ENCODE measurements at places on chromosomes 4 and X.

- H3K4me3 ChIP-seq: no peak overlapping the region
- no peak overlapping the region for H3K27ac ChIP-seq
- H3K4me1 ChIP-seq: no peaks in the 10 kb centered on the region
- peaks cover 2% of the 10 kb centered on the region for H3K36me3 ChIP-seq
Observed at GRCh38 chr4:3284734-3285557, 7.9 kb upstream of the RGS12 start.

DNA sequence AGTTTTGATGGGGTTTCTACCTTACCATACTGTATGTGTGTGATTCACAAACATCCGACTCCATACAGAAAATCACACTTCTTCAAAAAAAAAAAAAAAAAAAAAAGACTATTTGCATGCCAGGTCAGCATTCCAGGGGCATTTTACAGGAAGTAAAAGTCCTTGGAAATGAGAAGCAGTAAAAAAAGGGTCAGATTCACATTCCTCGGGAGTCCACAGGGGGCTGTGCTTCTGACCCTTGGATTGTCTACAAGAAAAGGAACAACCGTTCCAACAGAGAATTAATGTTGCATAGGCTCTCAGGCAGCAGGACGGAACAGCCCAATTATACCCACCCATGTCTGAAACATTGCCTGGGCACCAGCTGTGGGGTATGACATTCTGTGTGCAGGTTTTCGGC lies 290.3 kb downstream of the LDB2 start:
- H3K4me3 ChIP-seq: no peak overlapping the region
- no peak for DNase-seq
- H3K36me3 ChIP-seq: no peaks in the 10 kb centered on the region

GRCh38 chr4:87502580-87503238 lies 26.5 kb downstream of the SPARCL1 start:
- H3K27me3 ChIP-seq: no peaks in the 10 kb centered on the region
- DNase-seq: no peak
- no peaks in the 10 kb centered on the region for H3K36me3 ChIP-seq
- H3K27ac ChIP-seq: no peak overlapping the region
- H3K4me1 ChIP-seq: no peaks in the 10 kb centered on the region

DNA sequence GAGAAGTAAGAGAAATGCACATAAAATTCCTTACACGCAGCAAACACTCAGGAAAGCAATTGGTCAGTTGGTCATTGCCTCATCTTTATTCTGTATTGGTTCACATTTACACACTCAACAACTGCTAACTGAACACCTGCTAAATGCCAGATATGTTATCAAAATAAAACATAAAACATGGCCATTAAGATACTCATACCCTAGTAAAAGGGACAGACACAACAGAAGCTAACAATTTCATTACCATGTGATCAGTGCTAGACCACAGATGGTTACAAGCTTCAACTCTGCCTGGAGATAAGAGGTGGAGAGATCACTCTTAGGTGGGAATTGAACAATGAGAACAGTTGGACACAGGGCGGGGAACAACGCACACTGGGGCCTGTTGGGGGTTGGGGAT lies 26.2 kb downstream of the TEC start:
- H3K27me3 ChIP-seq: no peaks in the 10 kb centered on the region
- no peaks in the 10 kb centered on the region for H3K36me3 ChIP-seq
- no peak overlapping the region for H3K4me3 ChIP-seq
- peaks cover 3% of the 10 kb centered on the region for H3K4me1 ChIP-seq

DNA sequence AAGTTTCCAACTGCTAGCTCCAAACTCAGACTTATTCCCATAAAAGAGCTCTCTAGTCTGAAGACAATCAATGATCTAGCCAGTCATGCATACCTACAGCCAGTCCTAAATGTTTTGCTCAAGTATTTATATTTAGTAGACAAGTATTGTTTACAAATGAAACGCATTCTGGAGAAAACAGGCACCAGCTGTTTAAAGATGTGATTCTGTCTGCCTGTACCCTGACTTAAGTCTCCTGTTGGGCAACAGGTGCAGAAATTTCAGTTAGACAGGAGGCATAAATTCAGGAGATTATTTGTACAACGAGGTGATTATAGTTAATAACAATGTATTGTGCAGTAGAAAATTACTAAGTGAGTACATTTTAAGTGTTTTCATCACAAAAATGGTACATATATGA lies 28.9 kb downstream of the LNX1 start:
- no peaks in the 10 kb centered on the region for H3K4me1 ChIP-seq
- no peak overlapping the region for H3K27ac ChIP-seq
- H3K4me3 ChIP-seq: no peak overlapping the region
- no peaks in the 10 kb centered on the region for H3K27me3 ChIP-seq

GRCh38 chr4:39568805-39569204 lies 41.6 kb upstream of the UGDH start:
- no peaks in the 10 kb centered on the region for H3K27me3 ChIP-seq
- peaks cover 12% of the 10 kb centered on the region for H3K36me3 ChIP-seq
- peaks cover 13% of the 10 kb centered on the region for H3K4me1 ChIP-seq
- no peak overlapping the region for H3K4me3 ChIP-seq
- peak overlapping the region; percentile 70 for H3K27ac ChIP-seq

DNA sequence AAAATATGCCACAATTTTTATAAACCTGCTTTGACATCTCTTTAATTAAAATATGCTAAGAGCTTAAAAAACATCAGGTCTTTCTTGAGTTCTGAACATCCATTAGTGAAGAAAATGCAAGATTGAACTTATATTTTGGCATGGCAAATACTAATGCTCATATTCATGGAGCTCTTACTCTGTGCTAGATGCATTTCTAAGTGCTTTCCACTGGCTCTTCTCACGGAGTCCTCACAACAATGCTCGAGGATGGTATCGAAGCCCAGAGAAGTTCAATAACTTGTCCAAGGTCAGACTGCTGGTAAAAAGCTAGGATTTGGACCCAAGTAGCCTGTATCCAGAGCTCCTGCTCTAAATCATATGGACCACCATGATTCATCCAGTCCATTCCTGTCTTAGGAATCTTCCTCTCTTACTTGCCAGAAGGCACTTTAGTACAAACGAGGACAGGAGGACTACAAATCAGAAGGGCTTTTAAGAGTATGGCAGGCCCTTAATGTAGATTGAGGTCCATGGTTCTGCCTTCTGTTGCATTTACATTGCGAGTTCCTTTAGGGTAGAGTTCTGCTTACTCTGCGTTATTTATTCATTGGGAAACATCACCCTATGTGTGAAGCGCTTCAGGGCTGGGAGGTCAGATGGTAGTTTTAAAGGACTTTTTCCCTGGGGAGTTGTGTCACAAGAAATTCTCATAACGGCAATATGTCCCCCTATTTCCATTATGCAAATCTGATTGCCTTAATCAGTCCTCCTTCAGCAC lies 199.2 kb downstream of the RASL11B start:
- no peak for DNase-seq
- H3K27me3 ChIP-seq: no peaks in the 10 kb centered on the region
- no peak overlapping the region for H3K27ac ChIP-seq
- no peaks in the 10 kb centered on the region for H3K4me1 ChIP-seq

GRCh38 chr4:124526331-124526730 lies 186.2 kb downstream of the ANKRD50 start:
- H3K36me3 ChIP-seq: no peaks in the 10 kb centered on the region
- no peak overlapping the region for H3K4me3 ChIP-seq
- H3K27ac ChIP-seq: no peak overlapping the region
- DNase-seq: no peak

- no peaks in the 10 kb centered on the region for H3K27me3 ChIP-seq
- no peak overlapping the region for H3K27ac ChIP-seq
- no peaks in the 10 kb centered on the region for H3K4me1 ChIP-seq
- H3K36me3 ChIP-seq: no peaks in the 10 kb centered on the region
- no peak overlapping the region for H3K4me3 ChIP-seq
Observed at GRCh38 chrX:23513121-23513520, 154.2 kb upstream of the PRDX4 start.

- no peaks in the 10 kb centered on the region for H3K36me3 ChIP-seq
- H3K4me1 ChIP-seq: no peaks in the 10 kb centered on the region
- peak within 1 kb of the TSS; percentile 59 for H3K27ac ChIP-seq
- no peaks in the 10 kb centered on the region for H3K27me3 ChIP-seq
- DNase-seq: peak; percentile 51
Observed at GRCh38 chrX:69165087-69165651, at the start of gene PJA1. PJA1 (minus strand) TSS chrX:69165453; CDS start chrX:69163073, 2,380 bp downstream.

- H3K4me1 ChIP-seq: peaks cover 2% of the 10 kb centered on the region
- H3K36me3 ChIP-seq: no peaks in the 10 kb centered on the region
- DNase-seq: no peak
- H3K27ac ChIP-seq: no peak overlapping the region
Observed at GRCh38 chrX:136199365-136199764, 51.8 kb downstream of the MAP7D3 start.

DNA sequence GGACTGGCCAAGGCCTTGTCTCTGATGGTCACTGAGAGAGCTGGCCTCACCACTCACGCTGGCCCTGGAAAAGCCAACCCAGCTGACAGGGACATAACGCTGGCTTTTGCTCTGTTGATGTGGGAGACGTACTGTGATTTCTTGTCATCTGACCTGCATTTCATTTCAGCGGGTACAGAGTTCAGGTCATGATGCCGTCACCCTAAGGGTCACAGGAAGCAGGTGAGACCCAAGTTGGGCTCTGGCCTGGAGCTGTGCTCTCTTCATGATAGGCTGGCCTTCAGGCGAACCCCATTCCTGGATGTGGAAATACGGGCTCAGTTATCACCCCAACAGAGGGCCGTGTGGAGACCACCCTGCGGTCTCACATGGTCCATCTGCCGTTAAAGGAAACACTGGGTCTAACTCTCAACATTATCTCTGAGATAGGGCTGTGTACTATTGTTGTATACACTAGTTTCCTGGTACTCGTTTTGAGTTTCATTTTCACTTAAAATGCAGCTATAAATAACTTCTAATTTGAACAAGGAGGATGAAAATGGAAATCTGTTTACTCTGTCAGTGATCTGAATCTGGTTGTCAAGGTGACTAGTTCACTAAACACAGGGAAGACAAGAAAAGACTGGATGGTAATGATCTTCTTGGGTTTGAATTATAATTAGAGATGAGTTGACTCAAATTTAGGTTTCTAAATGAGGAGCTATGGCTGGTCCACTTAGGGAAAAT lies 89.1 kb downstream of the TBC1D9 start:
- H3K4me1 ChIP-seq: peaks cover 3% of the 10 kb centered on the region
- H3K36me3 ChIP-seq: peaks cover 1% of the 10 kb centered on the region
- DNase-seq: no peak
- peak overlapping the region; percentile 46 for H3K27ac ChIP-seq
- H3K4me3 ChIP-seq: no peak overlapping the region

DNA sequence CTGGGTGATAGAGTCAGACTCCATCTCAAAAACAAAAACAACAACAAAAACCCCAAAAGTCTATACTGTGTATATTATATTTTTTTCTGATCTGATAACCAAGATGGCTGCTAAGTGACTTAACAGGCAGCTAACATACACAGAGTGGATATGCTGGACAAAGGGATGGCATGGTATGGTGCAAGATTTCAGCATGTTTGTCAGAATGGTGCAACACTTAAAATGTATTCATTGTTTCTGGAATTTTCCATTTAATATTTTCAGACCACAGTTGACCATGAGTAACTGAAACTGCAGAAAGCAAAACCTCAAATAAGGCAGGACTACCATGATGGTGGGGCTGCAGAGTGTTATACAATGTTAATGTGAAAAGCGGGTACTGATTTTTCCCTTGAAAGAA lies 6.1 kb upstream of the BOD1L1 start:
- peaks cover 3% of the 10 kb centered on the region for H3K4me1 ChIP-seq
- H3K27ac ChIP-seq: no peak overlapping the region
- no peaks in the 10 kb centered on the region for H3K27me3 ChIP-seq

DNA sequence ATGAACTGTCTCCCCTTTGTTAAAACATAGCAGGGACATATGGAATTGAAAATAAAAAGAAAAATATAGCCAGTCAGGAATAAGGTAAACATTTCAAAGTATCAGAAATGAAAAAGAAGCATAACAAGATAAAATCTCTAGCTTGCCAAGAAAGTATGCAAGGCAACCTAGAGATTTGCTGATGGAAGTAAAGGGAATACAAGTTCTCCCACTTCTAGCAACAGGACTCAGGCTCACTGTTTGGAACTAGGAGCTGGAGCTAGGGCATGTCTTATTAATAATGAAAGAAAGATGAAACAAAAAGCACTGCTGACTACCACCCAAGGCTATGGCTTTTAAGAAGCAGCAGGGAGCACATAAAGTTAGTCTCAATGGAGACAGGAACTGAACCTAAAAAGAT lies 18.2 kb downstream of the ANKRD50 start:
- H3K36me3 ChIP-seq: no peaks in the 10 kb centered on the region
- no peaks in the 10 kb centered on the region for H3K4me1 ChIP-seq
- H3K27me3 ChIP-seq: no peaks in the 10 kb centered on the region
- no peak overlapping the region for H3K4me3 ChIP-seq
- no peak overlapping the region for H3K27ac ChIP-seq

DNA sequence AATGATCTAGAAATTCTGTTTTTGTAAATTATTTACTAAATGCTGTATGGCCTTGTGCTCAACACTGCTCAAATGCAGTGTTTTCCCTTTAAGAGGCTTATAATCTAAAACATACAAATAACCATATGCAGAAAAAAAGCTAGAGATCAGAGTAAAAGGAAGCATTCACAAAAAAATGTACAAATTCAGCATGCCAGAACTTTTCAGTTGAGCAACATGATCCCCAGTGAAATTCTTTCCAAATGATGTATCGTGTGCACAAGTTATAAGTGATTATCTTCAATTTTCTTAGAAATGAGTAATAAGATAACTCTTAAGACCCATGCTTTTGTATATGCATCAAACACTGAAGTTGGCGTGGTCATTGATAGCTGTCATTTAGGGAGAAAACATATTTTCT lies 5.0 kb downstream of the GPC3 start:
- no peak overlapping the region for H3K27ac ChIP-seq
- peaks cover 4% of the 10 kb centered on the region for H3K4me1 ChIP-seq

- DNase-seq: no peak
- no peak overlapping the region for H3K27ac ChIP-seq
- no peaks in the 10 kb centered on the region for H3K4me1 ChIP-seq
- H3K36me3 ChIP-seq: no peaks in the 10 kb centered on the region
Observed at GRCh38 chr4:162151850-162152249, 11.9 kb downstream of the FSTL5 start.

GRCh38 chrX:22053481-22053880 lies 21.4 kb downstream of the PHEX start:
- H3K27me3 ChIP-seq: no peaks in the 10 kb centered on the region
- no peak for DNase-seq

DNA sequence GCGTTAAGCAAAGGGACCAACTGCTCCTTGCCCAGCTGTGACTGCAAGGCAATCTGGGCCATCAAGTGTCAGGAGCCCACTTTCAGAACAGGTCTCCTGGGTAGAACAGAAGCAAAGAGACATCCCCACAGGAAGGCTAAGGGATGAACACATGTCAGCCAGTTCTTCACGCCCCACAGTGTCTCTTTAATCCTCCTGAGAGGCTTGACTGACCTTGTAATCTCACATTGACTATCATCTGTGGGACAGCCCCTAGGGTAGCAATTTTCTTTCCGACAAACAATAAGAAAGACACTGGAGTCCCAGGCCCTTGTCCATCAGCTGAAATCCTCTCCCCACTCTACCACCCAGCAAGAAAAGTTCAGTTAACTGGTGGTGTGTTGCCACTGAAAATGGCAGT lies 1.0 kb downstream of the CHRDL1 start:
- no peak overlapping the region for H3K27ac ChIP-seq
- no peaks in the 10 kb centered on the region for H3K27me3 ChIP-seq
- no peak for DNase-seq
- no peaks in the 10 kb centered on the region for H3K36me3 ChIP-seq

- H3K4me1 ChIP-seq: no peaks in the 10 kb centered on the region
- H3K27me3 ChIP-seq: no peaks in the 10 kb centered on the region
- H3K27ac ChIP-seq: no peak overlapping the region
Observed at GRCh38 chrX:42678133-42678532, 99.8 kb downstream of the PPP1R2C start.

GRCh38 chr4:71338846-71339593 lies at the start of gene SLC4A4:
SLC4A4 (plus strand) TSS chr4:71339020.
- no peak for DNase-seq
- H3K27ac ChIP-seq: no peak within 1 kb of the TSS
- H3K36me3 ChIP-seq: no peaks in the 10 kb centered on the region

- H3K4me3 ChIP-seq: peak within 1 kb of the TSS; percentile 35
- no peak for DNase-seq
- peaks cover 10% of the 10 kb centered on the region for H3K4me1 ChIP-seq
Observed at GRCh38 chr4:17781300-17782287, at the start of gene FAM184B. FAM184B (minus strand) TSS chr4:17781621; CDS start chr4:17781299, 322 bp downstream.

All from liver (tissue), 10 donors.